Activated CD4-positive, alpha-beta memory T cell treated with anti-CD3 and anti-CD28 coated beads for 36 hours (primary cell): ENCODE measurements at places on chromosomes 12 and 14.
A peak's percentile ranks its signal among the peaks of the same experiment; 100 is the strongest.

DNA sequence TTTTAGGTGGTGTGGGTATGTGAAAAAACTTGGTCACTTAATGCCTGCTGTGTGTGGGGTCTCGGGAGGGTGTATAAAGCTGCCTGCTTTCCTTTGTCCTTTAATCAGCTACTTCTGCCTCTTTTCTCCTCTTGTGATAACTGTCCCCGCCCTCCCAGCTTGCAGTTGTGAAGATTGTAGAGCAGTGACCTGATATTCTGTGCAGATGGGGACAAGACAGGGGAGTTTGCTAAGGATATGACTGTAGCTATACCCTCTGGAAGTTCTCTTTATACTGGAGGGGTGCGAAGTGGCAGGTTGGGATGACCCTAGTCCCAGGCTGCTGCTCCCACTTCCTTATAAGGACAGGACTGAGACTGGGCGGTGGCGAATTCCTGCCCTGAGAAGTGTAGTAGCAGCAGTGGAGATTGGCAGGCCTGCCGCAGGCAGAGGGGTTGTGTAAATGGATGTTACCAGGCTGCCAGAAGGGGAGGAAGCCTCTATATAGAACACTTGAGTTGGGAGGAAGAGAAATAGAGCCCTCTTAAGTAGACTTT is 835 bp downstream of the MYL6 start:
- DNase-seq, result peak; percentile 42

DNA sequence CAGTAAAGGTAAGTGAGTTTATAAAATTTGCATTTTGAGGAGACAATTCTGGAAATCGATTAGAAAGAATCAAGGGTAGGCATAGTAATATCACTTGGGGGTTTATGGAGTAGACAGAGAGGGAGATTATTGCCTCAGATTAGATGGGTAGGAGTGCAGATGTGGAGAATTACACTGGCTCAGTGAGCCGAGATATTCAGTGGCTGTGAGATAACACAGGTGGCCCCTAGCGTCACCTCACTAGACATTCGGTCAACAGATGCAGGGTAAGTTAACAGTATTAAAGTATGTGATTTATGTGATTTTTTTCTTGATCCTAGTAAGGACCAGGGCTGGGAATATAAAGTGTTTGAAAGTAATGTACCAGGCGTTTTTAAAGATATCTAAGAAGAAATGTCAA is 39.6 kb upstream of the KLRD1 start:
- DNase-seq, result no peak

- DNase-seq, result no peak
These were observed 107.9 kb downstream of the MYRFL start for GRCh38 chr12:69932676-69933552.

DNA sequence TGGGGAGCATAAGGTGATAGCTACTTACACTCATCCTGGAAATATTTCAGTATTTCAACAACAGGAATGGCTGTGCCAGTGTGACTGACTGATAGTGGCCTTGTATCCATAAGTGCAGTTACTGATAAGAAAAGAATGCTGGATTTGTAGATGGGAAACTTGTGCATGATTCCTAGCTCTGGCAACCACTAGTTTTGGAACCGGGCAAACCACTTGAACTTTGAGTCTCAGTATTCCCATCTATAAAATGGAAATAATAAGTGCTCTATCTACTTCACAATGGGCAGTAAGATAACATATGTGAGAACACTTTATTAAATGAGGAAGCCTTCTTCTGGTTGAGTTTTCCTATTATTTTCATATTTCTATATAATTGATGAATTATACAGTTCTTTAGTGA is 77.2 kb downstream of the TPH2 start:
- DNase-seq, result no peak

DNA sequence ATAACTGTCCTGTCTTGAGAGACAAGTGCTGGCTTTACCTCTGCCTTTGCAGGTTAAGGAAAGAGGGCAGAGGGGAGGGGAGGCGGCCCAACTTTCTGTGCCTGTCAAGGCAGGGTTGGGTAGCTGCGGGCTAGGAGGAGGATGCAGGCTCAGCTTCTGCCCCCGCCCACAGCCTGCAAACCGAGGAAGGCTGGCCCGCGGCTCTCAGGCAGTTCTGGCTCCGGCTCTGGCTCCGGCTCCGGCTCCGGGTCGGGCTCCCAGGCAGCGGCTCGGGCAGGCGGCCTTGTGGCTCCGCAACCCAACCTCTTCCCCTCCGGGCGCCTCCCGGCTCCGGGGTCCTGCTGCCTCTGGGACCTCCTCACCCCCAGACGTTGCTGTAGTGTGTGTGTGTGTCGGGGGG is 92.9 kb downstream of the TMEM30B start:
- peak; percentile 42 for DNase-seq

DNA sequence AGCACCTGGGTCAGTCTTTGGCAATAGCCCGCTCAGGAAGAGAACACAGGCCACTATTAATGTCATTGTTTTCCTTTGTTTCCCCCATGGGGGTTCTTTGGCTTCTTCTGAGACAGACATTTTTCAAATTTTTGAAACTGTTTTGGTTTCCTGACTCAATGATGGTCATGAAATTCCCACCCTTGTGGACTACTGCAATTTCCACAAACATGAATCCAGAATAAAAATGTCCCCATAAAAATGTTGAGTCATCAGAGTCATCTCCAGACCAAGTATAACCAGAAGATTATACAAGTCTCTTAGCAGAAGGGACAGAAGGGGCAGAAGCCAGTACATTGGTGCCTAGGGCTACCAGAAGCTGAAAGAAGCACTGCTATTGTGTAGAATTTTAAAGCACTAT is 29.1 kb downstream of the SLCO1A2 start:
- DNase-seq, result no peak

DNA sequence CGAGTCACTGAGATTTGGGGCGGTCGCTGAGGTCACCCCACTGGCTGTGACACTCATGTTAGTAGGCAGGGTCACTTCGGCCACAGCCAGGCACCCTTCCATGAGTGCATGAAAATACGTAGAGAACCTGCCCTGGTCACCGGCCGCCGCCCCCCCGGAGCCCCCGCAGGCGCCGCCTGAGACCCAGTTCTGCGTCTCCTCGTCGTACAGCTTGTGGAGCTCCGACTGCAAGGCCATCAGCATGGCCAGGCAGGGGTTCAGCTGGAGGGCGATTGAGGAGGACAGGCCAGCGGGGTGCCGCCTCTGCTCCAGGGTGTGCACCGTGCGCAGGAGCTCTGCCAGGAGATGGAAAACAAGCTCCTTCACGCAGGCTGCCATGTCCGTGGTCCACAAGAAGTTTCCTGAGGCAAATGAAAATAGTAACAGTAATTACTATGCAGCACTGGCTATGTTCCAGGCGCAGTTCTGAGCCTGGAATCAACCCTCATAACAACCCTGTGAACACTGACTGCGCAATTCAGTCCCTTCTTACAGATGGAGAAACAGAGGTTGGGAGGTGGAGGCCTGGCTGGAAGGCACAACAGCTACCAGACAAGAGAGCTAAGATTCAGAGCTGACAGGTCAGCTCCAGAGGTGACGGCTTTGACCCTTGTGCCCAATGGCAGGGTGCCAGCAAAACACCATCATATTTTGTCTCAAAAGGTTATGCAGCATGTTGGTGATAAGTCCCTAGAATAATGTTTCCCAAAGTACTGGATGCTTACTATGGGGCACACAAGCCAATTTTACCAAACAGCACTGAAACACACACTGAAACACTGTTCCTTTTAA is 59.9 kb downstream of the TRAFD1 start:
- no peak for DNase-seq

DNA sequence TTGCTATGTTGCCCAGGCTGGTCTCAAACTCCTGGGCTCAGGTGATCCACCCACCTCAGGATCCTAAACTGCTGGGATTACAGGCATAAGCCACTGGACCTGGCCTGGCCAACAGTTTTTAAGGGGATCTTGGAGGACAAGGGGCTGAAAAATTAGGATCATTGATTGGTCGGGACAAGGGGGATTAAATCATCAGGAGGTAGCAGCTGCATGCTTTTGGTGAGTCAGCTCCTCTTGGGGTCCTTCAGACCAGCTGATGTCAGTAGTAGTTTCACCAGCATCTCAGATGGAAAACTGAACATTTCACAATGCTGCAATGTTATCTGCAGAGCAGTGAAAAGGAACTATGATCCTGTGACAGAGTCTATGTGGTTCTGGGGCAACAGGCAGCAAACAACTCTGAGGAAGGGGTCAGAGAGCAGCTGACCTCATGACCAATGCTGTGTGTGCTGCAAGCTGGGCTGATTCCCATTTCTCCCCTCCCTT is 6.3 kb downstream of the LRRC74A start:
- no peak for DNase-seq

- peak; percentile 92 for DNase-seq
These were observed 62.6 kb upstream of the RESF1 start for GRCh38 chr12:31896514-31897039.

DNA sequence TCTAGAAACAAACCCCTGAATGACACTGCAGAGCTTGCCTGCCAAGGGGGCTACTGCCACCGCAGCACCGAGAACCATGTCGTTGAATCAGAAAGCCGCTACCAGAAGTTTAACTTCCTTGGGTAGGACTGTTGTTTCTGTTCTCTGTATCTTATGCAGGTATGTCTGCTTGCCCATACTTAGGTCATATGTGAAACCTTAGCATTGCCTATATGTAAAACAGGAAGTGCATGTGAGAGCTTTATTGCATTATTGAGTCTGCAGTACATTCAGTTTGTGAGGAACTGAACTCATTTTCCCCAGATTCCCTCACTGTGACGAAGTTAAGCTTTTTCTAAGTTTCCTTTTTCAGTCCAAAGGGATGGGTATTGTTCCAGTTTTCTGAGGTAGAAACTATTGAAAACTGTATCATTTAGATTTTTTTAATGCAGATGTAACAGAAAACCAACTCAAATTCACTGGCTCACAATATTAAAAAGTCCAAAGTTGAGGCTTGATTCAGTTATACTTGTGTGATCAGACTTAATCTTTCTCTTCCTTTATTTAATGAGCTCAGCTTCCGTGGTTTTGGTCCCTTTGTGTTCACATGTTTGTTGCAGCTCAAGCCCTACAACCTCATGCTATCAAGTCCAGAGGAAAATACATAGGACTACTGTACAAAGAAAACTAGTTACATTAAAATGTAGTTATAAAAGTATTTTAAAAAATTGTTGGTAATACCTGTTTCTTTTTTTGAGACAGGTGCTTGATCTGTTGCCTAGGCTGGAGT is 6.9 kb downstream of the FBXO34 start:
- peak; percentile 56 for DNase-seq

DNA sequence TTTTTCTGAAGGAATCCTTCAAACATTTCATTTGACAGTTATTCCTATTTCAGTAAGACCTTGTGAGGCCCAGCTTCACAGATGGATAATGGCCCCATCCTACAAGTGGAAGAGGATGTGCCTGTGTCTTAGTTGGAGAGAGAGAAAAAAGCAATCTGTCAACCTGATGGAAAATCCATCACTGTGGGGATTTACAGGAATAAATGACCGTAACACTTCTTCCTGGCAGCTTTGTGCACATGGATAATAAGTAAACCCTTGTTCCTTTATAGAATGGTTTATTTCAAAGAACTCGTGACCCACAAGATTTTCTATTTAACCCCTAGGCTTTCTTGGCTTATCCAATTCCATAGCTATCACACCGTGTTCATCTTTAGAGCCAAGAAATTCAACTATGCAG is 121.4 kb upstream of the PCED1B start:
- no peak for DNase-seq

DNA sequence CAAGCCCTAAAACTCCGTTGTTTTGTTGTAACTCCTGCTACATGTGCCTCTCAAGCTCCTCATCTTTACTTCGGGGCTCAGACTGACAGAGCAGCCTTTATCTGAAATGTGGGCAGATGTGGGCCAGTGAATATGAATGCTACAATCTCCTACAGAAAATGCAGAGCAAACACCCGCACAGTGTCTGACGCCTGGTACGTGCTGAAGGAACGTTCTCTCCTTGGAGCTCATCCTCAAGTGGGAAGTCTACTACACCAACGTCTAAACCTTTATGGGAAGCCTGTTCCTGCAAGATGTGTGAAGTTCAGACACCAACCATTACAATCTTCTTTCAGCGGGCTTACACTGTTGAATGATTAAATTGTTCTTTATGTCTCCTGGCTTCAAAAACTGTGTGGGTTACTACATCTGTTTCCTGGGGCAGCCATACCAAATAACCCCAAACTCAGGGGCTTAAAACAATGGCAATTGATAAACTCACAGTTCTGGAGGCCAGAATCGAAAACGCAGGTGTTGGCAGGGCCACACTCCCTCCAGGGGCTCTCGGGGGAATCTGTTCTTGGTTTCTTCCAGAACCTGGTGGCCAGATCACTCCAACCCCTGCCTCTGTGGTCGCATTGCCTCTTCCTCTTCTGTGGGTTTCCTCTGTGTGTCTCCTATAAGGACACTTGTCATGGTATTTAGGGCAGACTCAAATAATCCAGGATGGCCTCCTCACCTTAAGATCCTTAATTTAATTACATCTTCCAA is 179.7 kb upstream of the PLXNC1 start:
- DNase-seq, result no peak

- DNase-seq, result no peak
These were observed 36.7 kb downstream of the TRMT5 start for GRCh38 chr14:60944204-60944603.

GRCh38 chr12:52005903-52006703 is 643 bp upstream of the TAMALIN start:
- no peak for DNase-seq

- DNase-seq, result no peak
These were observed 2.7 kb downstream of the HECTD1 start for GRCh38 chr14:31204593-31205534.

DNA sequence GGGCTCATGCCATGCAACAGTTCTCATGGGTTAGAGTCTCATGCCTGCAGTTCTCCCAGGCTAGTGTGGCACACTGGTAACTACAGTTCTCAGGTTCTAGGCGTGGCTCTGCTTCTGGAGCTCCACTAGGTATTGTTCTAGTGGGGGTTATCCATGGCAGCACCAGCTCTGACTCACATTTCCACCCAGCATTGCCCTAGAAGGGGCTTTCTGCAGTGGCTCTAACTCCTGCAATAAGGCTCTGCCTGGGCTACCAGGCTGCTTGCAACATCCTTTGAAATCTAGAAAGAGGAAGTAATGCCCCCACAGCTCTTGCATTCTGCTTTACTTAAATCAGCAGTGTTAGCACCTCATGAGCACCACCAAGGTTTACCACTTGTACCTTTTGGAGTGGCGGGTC is 220.3 kb upstream of the ARID2 start:
- DNase-seq, result no peak

DNA sequence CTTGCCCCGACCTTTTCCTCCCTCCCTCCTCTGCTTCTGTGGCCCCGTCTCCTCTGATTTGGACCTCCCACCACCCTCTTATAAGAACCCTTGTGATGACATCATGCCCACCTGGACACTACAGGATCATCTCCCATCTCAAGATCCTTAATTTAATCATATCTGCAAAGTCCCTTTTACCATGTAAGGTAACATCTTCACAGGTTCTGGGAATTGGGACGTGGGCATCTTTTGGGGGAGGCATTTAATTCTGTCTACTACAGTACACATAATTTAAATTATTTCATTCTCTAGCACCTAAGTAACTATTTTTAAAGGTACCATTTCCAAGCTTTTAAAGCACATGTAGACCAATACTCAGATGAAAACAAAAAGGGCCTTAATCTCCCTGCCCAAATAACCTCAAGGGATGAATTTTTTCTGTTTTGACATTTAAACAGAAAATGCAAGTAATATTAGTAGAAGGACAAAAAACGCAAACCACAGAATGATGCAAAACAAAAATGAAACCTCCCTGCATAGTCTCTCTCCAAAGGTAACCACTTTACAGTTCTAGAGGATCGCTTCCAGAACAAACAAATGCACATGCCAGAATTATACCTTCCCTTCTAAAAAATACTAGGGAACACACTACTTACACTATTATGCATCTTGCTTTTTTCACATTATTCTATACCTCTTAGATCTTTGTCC is 222.1 kb downstream of the AACS start:
- DNase-seq, result no peak
